ENCODE measurements at places on chromosomes 4 and X.

GRCh38 chr4:7530082-7530481, 95.4 kb upstream of the PSAPL1 start:
- no peak for DNase-seq

GRCh38 chr4:1998296-1998695, 10.5 kb downstream of the NELFA start:
- no peak for DNase-seq

DNA sequence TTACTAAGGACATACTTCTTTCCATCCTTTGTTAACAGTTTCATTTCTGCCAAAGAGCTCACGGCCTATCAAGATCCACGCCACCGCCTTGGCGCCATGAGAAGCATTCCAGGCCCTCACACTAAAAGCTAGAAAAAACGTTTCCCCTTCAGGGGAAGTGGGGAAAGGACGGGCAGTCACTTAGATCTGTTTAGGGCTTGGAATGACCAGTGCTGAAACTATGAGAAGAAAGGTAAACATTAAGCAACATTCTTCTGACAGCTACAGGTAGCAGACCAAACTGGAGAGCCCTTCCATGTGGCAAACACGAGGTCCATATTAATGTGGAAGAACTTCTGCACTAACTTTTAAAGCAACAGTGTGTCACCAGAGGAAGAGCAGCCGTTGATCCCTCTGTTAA, 146.7 kb downstream of the SH3KBP1 start:
- DNase-seq, result no peak

- peak; percentile 35 for DNase-seq
Measured at GRCh38 chrX:45806410-45807121, 605.9 kb upstream of the DIPK2B start.

DNA sequence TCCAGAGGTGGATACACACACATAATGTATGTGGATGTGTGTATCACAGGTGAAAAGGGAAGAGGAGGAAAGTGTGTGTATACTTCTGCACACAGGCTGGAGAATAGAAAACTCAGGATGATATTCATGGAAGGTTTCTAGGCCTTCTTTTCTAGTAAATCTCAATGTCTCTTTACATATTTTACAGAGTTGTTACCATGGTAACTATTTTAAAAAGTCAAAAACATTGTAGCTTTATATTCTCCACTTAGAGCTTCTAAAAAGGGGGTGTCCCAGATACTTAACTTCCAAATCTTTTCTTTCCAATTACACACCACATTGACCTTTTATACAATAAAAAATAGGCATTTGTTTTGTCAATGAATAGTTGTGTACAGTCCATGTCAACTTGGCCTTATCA, 604.8 kb upstream of the LCORL start:
- DNase-seq, result no peak

- DNase-seq, result no peak
Measured at GRCh38 chrX:41862562-41863184, 60.7 kb downstream of the CASK start.

DNA sequence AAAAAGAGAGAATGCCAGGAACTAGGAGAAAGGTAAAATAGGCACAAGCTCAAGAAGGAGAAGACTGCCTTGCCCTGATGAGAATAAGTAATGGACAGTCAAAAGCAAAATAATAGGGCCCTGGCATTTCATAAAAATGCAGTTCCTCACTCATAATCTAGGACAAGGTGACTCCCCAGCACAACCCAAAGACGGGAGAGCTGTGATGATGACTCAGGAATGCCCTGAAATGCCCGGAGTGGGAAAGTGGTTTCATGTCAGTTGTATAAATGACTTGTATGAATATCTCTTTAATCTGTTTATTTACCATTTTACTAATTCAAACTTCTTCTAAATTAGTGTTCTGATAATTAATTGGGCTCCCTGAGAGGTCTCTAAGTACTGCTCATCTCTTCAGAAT, 28.8 kb upstream of the SETD7 start:
- DNase-seq, result no peak

DNA sequence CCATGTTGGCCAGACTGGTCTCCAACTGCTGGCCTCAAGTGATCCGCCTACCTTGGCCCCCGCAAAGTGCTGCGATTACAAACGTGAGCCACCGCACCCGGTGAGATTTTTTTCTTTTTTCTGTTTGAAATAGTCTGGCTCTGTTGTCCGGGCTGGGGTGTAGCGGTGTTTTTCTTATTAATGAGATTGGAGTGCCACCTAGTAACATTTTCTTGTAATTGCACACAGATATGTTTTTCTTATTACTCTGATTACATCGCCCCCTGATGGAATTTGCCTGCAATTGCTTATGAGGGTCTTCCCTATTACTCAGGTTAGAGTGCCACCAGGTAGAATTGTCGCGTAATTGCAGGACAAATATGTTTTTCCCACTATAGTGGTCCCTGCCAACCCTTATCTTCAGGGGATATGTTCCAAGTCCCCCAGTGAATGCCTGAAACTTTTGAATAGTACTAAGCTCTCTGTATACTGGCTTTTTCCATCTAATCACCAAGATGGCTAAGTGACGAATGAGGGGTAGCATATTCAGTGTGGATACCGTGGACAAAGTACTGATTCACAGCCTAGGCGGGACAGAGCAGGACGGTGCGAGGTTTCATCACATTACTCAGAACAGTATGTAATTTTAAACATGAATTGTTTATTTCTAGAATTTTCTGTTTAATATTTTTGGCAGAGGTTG, 8.6 kb upstream of the PDHA1 start:
- DNase-seq, result no peak

DNA sequence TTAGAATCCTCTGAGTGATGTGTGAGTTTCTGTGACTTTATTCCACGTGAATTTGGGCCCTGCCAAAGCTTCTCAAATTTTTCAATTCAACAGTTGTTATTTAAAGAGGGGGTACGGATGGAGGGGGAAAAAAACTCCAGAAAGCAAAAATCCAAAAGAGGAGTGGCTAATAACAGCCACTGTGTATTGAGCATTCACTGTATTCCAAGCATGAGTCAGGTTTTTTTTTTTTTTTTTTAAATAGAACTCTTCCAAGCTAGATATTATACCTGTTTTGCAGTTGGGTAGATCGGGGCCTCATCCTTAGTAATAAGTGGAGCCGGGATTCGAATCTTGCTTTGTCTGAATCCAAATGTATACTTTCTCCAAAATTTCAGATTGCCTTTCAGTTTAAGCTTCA, 6.4 kb upstream of the RHOH start:
- DNase-seq, result no peak

- no peak for DNase-seq
Measured at GRCh38 chr4:148332486-148332885, 109.7 kb downstream of the NR3C2 start.

- no peak for DNase-seq
Measured at GRCh38 chr4:121146530-121146929, 17.6 kb downstream of the TNIP3 start.

- DNase-seq, result no peak
Measured at GRCh38 chr4:182310316-182310715, 67.1 kb downstream of the TENM3 start.

DNA sequence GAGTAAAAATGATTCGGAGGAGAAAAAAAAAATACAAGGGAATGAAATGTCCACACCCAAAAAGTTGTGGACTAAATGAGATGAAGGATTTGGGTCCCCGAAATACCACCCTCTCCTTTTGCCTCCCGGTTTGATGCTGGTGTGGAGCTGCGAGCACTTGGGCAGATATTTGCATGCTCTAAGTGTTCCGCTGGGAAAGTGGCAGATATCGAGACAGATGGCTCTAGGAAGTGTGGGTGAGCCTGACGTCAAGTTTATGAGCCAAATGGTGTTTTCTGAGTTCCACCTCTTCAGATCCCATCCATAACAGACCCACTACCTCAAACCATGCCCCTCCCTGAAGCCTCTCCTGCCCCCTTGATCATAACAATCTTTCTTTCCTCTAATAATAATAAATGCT, 228.6 kb downstream of the QDPR start:
- DNase-seq, result no peak

DNA sequence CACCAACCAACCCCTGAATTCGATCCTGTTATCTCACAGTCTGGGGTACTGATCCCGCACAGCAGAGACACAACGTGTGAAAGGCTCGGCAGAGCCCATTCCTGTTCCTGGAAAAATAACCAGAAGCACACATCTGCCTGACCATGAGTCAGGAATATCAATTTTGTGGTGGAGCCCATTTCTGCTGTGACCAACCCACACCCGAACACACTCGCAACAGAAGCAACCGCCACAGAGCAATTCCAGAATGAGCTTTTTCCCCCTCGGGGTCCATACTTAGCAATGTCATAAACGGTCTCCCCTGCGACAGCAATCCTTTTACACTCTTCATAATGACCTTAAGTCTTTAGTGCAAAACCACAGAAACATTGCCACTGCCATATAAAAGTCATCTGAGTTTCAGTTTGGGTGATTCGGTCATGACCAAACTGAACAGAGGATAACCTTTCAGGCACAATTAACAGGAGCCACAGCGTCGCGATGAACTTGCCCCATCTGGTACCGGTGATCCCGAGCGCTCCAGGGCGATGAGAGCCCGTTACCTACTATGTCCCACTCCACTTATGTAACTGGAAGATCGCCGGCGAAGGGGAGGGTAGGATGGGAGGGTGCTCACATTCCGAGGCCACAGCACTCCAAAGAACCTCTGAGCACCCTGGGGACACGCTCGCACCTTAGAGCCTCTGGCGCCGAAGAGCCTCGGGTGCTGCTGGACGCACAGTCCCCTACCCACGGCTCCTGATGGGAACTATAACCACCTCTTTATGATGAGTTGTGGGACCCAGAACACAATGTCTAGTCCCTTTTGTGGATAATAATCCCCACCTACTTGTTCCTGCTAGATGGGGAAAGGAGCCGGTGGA, 1.1 kb downstream of the MECP2 start:
- DNase-seq, result no peak

DNA sequence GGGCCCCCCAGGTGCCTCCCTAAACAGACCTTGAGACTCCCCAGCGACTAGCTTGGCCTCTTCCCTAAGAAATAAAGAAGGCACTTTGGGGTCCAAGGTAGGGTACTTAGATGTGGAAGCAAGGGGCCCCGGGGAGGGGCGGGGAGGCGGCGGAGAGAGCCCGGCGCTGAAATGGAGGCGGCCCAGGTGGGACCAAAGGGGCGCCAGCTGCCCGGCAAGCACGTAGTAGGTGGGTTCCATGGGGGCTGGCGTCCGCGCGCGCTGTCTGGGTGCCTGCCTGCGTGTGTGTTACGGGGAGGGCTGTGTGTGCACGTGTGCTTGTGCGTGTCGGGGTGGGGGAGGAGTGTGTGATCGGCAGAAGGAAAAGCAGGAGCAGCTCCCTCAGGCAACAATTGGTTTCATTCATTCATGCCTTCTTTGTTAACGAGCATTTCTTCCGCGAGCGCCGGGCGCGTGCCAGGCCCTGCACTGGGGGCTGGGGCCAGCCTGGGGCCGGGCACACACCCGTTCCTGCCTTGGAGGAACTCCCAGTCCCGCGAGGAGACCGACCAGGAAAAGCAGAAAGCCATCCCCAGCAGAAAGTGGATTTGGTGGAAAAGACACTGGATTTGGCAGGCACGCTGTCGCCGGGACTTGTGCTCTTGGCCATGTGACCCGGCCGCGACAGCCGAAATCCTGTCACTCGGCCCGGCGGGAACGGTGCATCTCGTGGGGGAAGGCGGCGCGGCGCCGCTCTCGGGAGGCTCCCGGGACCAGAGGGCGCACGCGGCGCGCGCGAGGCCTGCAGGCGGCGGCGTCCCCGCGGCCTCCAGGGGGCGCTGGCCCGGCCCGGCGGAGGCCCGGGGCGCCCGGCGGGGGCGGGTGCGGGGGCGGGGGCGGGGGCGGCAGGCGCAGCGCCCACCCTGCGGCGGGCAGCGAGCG, 3.3 kb upstream of the DUSP9 start:
- DNase-seq, result no peak

- no peak for DNase-seq
Measured at GRCh38 chr4:2696423-2696822, 59.7 kb downstream of the TNIP2 start.

DNA sequence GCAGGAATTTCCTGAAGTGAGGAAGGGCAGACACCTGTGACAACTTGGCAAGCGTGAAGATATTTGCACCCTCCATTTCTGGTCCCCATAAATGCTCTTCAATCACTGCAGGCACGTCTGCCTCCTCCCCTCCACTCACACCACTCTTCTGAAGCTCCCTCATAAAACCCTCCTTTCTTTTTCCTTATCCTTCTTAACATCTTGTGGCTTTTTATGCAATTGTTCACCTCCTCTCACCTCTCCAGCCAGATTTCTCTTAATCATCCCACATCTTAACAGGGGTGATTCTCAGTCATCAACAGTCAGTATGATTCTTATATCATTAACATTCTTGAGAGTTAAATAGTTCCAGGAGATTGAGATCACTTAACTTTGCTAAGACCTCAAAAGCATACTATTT, 277.4 kb downstream of the SPRY1 start:
- no peak for DNase-seq

Data from BJ (cell line).